Activated T-helper 17 cell treated with anti-CD3 and anti-CD28 coated beads, Interleukin-2, amount 50 U/mL, for 72 hours (primary cell): ENCODE measurements at places on chromosomes 2 and 18.

DNA sequence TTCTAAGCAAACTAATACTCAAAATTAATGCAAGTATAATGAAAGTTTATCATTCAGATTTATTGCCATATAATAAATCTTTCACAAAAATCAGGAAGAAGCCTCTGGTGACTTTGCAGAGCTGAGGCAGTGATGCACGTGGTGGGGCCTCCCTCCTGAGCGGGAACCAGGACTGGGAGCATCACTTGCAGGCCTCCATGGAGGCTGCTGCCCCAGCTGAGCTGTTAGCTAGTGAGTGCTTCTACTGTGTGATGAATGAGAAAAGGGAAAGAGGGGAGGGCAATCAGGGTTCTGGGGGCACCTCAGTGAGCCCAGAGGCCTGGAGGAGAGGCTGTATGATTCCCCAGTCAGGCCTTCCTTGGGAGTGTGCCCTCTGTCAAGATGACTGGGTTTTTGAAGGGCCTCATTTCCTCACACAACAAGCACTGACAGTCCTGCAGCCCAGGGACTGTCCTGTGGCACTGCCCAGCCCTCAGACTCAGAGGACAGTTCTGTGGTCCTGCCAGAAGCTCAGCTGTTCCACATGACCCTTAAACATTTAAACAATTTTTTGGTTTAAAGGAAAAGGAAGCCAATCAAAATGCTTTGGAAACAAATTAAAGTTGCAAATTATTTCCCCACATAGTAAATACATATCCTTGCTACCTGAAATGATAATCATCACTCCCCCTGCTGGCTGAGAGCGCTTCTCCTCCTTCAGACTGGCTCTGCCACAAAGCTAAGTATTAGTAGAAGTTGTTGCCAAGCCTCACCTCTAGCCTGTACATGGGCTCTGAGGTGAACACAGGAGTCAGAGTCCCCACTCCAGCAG lies 90.9 kb upstream of the SMAD7 start:
- ATAC-seq, result peak; percentile 23

DNA sequence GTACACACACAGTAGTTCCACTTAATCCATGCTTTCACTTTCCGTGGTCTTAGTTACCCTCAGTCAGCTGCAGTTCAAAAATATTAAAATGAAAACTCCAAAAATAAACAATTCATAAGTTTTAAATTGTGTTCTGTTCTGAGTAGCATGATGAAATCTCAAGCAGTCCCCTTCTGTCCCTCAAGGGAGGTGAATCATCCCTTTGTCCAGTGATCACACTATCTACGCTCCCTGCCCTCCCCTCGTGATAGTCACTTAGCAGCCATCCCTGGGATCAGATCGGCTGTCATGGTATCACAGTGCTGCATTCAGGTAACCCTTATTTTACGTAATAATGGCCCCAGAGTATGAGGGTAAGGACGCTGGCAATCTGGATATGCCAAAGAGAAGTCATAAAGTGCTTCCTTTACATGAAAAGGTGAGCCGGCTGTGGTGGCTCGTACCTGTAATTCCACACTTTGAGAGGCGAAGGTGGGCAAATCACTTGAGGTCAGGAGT lies 5.8 kb upstream of the RTN4 start:
- ATAC-seq, result no peak

DNA sequence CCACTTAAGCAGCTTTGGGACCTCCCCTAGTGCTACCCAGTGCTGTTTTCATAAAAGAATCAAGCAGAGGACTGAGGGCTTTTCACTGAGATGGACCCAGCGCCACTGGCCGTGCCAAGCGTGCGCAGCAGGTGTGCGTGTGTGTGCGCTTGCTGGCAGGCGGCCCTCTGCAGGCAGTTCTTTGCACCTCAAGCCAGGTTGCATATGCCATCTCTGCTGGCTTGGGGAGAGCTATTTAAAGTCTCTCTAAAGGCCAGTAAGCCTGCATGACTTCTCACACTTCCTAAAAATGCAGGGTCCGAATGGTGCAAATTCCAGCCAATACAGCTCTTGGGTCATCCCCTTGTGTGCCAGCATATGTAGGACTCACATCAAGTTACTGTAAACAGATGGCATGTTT lies 255.5 kb downstream of the RNF152 start:
- ATAC-seq, result no peak

GRCh38 chr2:188668017-188668680 lies 306.0 kb upstream of the COL3A1 start:
- ATAC-seq, result no peak

DNA sequence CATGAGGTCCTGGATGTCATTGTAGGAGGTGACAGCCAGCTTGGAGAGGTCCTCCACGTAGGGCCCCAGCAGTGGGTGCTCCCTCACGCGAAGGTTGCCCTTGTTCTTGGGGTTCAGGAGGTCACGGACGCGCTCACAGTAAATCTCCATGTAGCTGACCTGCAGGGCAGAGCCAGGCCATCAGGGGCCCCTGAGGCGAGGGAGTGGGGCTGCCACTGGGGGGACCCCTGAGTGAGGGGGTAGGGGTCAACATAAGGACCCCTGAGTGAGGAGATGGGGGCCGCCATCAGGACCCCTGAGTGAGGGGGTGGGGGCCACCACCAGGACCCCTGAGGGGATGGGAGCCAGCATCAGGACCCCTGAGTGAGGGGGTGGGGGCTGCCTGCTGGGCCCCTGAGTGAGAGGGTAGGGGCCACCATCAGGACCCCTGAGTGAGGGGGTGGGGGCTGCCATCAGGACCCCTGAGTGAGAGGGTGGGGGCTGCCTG lies 33.6 kb downstream of the KIF1A start:
- no peak for ATAC-seq

GRCh38 chr2:30756051-30756719 lies 51.1 kb downstream of the CAPN13 start:
- ATAC-seq, result no peak

GRCh38 chr18:13003466-13003896 lies 12.3 kb downstream of the CEP192 start:
- ATAC-seq, result peak; percentile 48

- no peak for ATAC-seq
These were observed 131.9 kb upstream of the CHAC2 start for GRCh38 chr2:53635694-53636093.

DNA sequence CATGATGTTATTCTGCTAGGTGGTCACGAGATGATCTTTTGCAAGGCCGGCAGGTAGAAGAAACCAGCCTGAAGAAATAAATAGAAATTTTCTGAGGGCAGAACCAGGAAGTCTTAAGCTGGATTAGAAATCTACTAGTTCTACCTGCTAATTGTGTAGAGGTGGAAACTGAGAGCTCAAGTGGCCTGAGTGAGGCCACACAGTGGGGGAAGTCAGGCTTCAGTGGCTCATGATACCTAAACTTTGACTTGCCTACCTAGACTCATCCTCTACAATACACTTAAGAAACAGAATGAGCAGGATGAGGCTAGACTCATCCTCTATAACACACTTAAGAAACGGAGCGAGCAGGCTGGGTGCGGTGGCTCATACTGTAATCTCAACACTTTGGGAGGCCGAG lies 134.9 kb upstream of the NDUFV2 start:
- ATAC-seq, result no peak

DNA sequence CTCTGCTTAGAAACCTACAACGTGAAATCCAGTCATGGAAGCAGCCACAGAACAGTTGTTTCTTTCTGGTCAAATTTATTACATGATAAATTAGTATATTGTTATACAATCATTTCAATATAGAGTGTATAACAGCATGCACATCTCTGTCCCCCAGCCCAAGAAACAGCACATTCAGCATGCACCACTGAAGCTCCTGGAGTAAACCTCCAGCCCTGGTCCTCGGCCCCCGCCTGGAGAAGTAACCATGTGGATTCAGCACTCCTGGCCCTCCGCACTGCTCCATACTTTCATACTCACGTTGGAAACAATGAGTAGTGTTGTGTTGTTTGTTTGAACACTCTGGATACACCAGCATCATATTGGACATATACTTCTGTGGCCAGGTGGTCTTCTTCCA lies 15.3 kb upstream of the ID2 start:
- ATAC-seq, result no peak

GRCh38 chr2:232891621-232892071 lies 21.6 kb downstream of the SNORC start:
- ATAC-seq, result peak; percentile 43
